ENCODE measurements at places on chromosomes 11 and 22.

- DNase-seq = no peak
Measured at GRCh38 chr11:27246925-27247324, 116.1 kb downstream of the CCDC34 start.

- DNase-seq = no peak
Measured at GRCh38 chr11:32448232-32448631, 12.9 kb upstream of the WT1 start.

- DNase-seq = no peak
Measured at GRCh38 chr11:6237266-6237665, 1.6 kb upstream of the CNGA4 start.

DNA sequence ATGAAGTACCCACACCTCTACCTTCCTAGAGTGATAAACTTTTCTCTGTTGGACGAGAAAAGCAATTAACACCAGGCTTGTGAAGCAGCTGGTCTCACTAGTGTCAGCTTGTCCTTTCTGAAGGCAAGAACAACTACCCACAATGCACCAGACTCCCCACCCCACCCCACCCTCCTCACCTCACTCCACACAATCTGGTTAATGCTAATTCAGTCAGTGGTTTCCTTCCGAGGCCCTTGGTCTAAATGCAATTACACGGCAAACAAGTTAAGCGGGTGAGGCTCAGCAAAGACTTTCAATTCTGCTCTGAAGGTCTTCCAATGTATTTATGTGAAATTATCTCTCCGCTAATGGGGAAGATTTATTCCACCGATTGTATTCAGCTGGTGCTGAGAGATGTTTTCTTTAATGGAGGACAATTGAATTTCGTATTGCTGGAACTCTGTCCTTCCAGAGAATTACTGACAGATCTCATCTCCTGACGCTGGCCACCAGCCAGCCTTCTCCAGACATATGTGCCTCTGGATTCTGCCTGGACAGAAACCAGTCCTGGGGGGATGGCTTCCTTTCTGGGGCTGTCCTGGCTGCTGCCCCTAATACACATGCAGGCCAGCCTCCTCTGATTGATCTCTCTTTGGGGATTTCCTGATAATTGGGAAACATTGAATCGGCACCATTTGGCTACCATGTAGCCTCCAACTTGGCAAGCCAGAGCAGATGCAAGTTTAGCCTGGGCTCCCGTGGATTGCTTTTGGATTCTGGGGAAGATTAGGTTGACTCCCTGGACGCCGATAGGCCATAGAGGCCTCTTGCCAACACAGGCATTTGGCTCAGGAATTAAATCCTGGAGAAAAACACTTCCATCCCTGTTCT, 165.8 kb upstream of the NARS2 start:
- DNase-seq = peak; percentile 57

- no peak for DNase-seq
Measured at GRCh38 chr11:43751726-43752125, 71.2 kb downstream of the HSD17B12 start.

DNA sequence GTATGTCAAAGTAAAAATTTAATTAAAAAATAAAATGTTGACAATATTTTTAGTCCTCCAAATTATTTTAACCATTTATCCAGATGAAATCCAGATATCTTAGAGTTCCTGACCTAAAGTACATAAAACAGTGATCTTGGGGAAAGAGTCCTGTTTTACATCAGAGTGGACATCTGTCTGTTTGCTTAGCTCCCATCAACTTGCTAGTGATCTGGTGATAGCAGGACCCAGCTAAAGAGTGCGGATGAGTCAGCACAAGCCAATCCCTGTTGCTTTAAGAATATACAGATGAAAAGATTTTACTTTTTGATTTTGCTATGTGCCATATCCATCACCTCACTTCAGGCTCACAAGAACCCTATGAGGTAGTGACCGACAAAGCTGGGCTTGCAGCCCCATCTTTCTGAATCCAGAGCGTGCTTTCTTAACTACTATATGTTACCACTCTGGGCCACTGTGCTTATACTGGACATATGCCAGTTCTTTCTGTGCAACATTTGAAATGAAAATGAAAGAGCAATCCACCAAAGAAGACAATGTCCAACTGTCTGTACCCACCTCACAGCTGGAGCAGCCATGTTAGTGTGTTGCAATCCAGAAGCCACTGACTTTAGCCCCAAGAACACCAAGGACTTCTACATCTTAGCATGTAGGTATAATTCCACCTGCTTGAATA, 167.6 kb upstream of the SESN3 start:
- no peak for DNase-seq

DNA sequence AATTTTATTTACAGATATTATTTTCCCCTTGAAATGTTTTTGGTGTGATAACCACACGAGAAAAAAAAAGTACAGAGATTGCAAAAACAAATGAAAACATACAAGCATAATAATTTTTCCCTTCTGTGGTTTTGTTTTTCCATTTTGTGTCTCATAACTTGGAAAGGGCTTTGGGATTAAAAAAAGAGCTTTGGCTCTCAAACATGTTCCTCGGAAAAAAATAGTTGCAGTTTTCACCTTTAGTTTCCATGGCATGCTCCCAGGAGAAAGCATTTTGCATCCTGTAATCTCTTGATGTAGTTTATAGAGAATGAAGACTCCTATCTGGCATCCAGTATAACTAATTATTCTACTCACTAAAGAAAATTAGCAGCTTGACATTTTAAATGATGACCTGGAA, 362.1 kb upstream of the PDGFD start:
- DNase-seq = no peak

DNA sequence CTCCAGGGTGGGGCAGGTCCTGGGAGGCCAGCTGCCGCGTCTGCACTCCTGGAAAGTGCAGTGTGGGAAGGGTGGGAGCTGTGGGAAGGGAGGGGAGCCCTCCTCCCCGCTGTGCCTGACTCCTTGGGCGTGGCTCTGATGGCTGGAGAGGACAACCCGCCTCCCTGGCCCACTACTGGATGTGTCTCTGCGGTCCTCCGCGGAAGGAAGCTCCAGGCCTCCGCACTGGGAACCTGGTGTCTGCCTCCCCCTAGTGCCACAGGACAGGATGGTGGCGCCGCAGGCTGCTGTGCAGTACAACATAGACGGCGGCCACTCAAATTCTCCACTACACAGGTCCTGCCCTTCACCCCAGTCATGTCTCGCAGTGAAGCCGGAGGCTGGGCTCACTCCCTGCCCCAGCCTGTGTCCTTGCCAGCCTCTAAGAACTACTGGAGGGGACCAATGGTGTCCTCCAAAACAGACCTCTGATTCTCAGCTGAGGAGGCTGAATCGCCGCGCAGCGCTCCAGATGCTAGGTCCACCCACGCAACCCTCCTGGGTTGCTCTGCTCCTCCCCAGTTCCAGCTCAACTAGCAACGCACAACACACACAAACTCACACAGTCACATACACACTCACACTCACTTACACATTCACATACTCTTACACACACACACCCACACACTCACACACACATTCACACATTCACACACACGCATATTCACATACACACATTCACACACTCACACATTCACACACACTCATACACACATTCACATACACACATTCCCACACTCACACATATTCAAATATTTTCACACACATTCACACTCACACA, 12.4 kb upstream of the DSCAML1 start:
- DNase-seq = peak; percentile 76

DNA sequence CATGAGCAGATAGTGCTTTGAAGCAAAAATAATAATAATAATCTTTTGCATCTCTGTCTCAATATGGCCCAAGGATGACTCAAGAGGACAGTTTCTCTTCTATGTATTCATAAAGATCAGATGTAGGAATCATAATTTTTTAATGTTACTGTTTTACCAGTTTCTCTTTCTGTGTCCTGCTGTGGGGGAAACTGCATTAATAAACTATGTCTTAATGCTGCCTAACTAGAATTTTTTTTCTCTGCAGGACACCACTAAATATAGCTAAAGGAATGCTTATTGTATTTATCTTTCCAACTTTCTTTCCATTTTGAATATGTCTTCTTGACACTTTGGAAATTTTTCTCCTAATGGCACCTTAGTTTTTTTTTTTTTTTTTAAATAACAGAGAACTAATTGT, 6.5 kb downstream of the FJX1 start:
- no peak for DNase-seq

GRCh38 chr11:123653827-123654565, 428 bp downstream of the SCN3B start:
- DNase-seq = peak; percentile 75

DNA sequence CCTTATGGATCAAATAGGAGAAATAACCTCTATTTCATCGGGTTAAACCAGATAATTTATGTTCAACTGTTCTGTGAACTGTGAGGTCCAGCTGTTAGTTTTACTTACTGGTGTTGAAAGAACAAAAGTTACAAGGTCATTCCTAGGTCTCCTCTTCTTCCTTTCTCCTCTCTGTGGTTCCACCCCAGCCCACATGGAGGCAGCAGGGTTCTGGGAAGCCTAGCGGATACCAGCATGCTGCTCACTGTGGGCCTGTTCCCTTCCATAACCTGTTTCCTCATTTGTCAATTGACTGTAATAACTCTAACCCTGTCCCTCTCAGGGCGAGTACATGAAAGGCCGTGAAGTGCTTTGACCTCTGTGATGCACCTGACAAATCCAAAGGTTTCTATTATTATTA, 27.8 kb downstream of the RELT start:
- DNase-seq = no peak

- DNase-seq = no peak
Measured at GRCh38 chr11:104155375-104155774, 8.6 kb downstream of the PDGFD start.

Data from right forelimb (tissue), 1 donor.